ENCODE measurements at places on chromosomes 3 and 15.
A peak's percentile ranks its signal among the peaks of the same experiment; 100 is the strongest.

GRCh38 chr3:50493086-50493485 lies 10.3 kb downstream of the CACNA2D2 start:
- no peak for DNase-seq

- DNase-seq = no peak
Measured at GRCh38 chr3:112357930-112358780, 25.2 kb downstream of the CD200 start.

DNA sequence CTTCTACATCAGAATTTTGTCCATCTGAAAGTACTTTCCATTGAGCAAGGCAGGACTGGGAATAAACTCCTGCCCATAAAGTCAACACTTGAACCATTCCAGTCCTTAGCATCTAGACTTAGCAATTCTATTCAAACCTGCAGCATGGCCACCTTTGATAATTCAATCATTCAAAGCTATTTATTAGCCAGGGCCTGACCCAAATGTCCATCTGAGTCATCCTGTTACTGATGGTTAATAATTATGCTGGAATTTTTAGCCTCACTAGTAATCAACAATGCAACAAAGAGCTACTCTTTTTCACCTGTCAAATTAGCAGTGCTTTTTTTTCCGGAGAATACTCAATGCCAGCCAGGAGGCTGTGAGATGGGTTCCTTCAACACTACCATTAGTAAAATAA lies 72.7 kb upstream of the SNRK start:
- no peak for DNase-seq

DNA sequence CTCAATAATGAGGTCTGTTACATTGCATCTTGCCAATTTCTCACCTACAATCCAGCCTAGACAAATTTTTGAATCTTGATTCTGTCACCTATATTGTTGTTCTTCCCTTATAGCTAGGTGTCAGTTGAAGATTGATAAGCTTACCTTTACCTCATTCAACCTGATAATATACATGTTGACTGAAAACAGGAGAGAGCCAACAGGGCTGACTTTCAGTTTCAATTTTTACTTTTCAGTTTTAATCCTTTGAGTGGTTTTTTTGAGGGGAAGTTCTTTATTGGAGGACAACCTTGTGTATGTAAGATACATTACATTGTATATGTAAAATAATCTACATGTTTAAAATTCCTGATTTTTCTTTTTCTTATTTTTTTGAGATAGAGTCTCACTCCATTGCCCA lies 5.8 kb downstream of the ATP13A5 start:
- DNase-seq = no peak

GRCh38 chr3:112459750-112460149 lies 39.5 kb downstream of the BTLA start:
- DNase-seq = no peak

DNA sequence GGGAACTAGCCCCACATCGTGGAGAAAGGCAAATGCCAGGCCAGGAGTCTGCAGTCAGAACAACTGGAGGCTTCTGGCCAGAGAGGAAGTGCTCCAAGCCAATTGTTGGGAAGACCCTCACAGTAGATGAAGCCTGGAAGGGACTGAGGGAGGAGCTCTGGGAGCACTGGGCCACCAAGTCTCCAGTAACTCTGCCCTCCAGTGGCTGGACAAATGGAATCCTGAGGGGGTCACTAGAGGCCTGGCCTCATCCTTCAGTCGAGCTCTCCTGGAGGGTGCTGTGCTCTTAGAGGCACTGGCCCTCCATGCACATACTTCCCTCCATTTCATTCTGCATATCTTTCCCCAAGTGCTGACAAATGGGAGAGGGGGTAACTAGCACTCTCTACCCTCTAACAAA lies 103.0 kb downstream of the MYLK start:
- DNase-seq = no peak

DNA sequence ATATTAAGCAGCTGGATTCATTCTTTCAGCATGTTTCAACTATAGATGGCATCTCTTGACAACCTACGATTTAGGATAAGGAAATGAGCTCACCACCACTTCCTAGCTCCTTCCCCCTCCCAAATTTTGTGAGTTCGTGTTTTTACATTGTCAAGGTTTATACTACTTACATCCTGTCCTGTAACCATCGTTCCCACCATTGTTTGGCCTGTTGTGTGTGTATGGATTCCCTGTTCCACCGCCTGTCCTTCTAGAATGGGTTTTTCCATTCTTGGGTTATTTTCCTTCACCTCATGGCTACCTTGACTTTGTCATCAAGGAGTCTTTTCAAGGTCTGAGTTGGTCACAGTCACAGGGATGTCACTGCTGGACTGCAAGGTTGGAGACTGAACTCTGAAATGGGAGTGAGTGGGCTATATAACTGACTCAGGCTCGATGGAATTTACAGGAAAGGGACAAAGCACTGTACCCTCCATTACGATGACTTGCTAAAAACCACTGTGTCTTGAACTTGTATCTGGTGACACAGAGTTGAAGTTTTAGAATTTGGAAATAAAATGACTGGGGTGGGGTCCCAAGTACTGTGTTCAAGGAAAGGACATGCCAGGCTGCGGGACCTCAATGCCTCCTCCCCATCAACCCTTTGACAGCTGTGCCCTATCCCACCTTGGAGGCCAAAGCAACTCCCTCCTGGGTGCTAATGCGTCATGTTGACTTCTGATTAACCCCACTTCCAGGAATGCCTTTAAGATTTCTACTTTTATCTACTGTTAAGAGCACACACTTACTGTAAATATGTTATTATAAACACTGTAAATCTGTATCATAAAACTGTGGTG lies 66.8 kb upstream of the BLM start:
- DNase-seq = no peak

DNA sequence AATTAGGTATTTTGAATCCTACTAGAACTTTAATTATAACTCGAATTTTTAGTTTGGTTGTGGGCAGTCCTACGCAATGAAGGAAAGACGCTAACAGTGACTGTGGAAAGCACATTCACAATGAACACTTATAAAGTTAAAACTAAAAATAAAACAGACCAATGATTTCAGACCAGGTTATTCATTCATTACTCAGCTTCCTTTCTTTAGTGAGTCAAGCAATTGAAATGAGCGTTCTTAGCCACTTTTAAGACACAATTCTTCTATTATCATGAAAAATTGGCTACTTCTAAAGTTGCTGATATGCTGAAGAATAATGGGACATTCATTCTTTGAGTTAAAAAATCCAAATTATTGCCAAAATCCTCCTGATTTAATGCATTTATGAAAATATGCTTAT lies 66.0 kb upstream of the CMSS1 start:
- no peak for DNase-seq

DNA sequence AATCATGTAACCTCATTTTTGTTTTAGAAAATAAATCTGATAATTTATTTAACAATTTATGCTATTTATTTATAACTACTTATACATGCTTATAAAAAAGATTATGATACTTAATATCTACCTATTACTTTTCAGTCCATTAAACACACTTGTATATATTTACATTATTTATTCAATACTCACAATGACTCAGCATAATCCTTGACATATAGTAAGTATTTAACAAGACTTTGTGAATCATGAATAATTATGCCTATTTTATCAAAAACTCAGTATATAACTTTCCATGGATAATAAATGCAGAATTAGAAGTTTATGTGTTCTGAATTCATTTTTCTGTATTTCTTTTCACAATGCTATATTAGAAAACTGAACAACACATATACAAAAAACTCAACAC lies 266.0 kb upstream of the STAC start:
- DNase-seq = no peak

- peak; percentile 53 for DNase-seq
Measured at GRCh38 chr15:56886363-56886931, 32.0 kb upstream of the TCF12 start.

DNA sequence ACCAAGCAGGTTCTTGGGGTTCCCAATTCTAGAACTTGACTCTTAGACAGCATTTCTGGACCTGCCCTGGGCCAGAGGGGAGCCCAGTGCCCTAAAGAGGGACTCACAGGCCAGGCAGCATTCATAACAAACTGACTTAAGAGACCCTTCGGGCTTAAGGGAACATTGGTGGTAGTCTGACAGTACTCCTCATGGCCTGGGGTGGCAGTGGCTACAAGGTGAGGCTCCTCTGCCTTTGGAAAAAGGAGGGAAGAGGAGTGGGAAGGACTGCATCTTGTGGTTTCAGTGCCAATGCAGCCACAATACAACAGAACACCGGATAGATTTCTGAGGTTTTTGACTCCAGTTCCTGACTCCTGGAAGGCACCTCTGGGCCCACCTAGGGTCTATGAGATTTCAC lies 172.2 kb upstream of the STRIT1 start:
- no peak for DNase-seq

GRCh38 chr3:137687181-137687879 lies 76.8 kb upstream of the SOX14 start:
- no peak for DNase-seq

DNA sequence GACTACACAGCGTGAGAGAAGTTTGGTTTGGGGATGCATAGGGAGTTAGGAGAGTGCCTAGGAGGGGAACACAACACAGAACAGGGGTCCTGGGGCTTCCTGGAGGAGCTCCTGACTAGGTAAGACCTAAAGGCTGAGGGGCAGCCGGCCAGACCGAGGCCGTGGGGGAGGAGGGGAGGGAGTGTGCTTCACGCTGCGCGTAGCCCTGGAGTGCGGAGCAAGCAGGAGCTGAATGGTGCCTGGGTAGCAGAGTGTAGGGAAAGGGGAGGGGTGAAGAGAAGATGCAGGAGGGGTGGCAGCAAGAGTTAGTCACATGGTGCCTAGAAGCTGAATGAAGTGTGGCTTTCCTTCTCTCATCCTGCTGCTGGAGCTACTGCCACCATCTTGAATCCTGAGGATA lies 32.4 kb upstream of the HHATL start:
- no peak for DNase-seq

GRCh38 chr3:62723166-62723913 lies 151.9 kb downstream of the CADPS start:
- no peak for DNase-seq

DNA sequence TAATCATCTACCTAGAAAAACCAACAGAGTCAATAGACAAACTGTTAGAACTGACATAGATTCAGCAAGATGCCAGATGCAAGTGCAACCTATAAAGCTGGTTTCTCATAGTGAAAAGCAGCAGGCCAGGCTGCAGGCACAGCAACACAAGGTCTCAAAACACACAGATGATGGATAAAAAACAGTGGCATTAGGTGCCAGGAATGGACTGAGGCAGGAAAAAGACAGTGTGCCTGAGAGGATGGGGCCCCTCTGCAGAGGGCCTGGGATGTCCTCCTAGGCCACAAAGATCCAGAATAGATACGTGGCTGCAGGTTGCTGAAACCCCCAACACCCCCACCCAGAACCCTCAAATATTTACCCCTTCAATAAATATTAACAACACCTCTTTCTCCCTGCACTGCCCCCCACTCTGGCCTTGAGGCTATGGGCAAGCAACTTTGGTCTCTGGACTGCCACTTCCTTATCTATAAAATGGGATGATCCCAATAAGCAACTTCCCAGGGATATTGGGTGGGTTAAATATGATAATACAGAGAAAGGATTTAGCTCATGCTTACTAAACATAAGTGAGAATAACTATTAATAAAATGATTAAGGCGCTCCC lies 35.2 kb upstream of the FGD5 start:
- no peak for DNase-seq

DNA sequence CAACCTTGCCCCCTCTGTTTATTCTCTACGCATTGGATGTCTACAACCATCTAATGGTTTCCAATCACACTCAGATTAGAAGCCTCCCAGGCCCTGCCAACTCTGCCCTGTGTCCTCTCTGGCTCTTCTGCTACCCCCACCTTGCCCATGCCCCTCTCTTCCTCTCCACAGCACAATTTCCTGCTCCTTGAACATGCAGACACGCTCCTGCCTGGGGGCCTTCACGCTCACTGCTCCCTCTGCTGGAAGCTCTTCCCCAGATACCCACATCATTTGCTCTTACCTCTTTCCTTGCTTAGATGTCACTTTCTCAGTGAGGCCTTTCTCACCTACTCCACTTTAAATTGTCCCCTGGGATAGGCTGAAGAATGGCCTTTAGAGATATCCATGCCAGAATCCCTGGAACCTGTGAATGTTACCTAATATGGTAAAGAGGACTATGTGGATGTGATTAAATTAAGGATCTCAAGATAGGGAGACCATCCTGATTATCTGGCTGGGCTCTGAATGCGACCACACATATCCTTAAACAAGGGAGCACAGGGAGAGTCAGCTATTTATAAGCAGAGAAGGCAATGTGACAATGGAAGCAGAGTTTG lies 9.9 kb downstream of the KY start:
- peak; percentile 41 for DNase-seq

Data from NCI-H69 (cell line).